ENCODE measurements at places on chromosomes 1 and 21. TPM values are rescaled to one million over a fixed set of nuclear protein-coding genes. Genes with fewer than 3 reads are reported as not detected.

Gene RHD
- total RNA-seq: 0.92 TPM

Gene TDRD10
- 0.46 TPM for total RNA-seq

Gene CHD5
- 64.1 TPM for total RNA-seq

Gene ADSS2
- 71.5 TPM for total RNA-seq

Gene RNF19B
- total RNA-seq: 41.3 TPM

Gene KPRP
- total RNA-seq: not detected

Gene SPRR1B
- not detected for total RNA-seq

Gene GPR3
- 0.69 TPM for total RNA-seq

Gene NTNG1
- 129 TPM for total RNA-seq

Gene DCDC2B
- not detected for total RNA-seq

Gene MATN1
- total RNA-seq: 0.46 TPM

Gene TMEM82
- not detected for total RNA-seq

Gene AGMAT
- 2.3 TPM for total RNA-seq

All from diencephalon (tissue), 1 donor.